ENCODE measurements at places on chromosomes 3 and 15. TPM values are rescaled to one million over a fixed set of nuclear protein-coding genes. Genes with fewer than 3 reads are reported as not detected.

ZBED2 gene
- total RNA-seq = 0.20 TPM

SEMA3B gene
- 5.7 TPM for total RNA-seq

SLC2A2 gene
- total RNA-seq = 351 TPM

RRP9 gene
- 7.6 TPM for total RNA-seq

FAIM gene
- total RNA-seq = 3.5 TPM

HTD2 gene
- total RNA-seq = 6.8 TPM

RLBP1 gene
- not detected for total RNA-seq

LIPH gene
- total RNA-seq = 0.58 TPM

RSL24D1 gene
- 14.2 TPM for total RNA-seq

CHRM5 gene
- not detected for total RNA-seq

Measured in left lobe of liver (tissue), 2 donors.